NCI-H2081 (cell line): ENCODE measurements at places on chromosomes 4 and X.

- DNase-seq: no peak
These were observed 163.1 kb upstream of the MID1 start for GRCh38 chrX:10783451-10783995.

- no peak for DNase-seq
These were observed 322.1 kb downstream of the CBLL2 start for GRCh38 chrX:22594766-22595165.

DNA sequence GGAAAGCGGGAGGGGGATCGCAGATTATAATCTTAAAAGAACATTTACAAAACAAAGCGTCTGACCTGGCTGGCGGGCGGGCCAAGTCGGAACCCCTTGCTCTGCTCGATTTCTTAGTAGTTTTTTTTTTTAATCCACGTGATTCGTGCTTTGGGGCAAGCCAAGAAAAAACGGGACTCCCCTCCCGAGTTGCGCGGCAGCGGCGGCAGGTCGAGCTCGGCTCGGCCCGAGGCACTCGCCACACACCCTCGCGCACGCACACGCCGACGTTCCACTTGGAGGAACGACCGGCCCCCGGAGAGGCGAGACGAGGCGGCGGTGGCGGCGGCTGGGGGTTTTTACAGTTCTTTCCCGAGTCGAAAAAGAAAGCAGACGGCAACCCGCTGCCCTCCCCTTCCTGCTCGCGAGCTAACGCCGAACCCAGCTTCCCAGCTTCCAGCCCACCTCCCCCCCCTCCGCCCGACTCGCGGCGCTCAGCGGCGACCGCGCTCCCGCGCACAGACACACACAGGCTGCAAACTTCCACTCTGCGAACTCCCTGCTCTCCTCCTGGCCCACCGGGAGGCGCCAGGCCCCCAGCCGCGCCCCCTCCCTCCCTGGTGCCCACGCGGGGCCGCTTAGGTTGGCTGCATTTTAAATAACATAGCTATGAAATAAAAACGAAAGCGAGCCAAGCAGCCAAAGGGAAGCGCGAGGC lies 1.2 kb downstream of the BCOR start:
- no peak for DNase-seq

DNA sequence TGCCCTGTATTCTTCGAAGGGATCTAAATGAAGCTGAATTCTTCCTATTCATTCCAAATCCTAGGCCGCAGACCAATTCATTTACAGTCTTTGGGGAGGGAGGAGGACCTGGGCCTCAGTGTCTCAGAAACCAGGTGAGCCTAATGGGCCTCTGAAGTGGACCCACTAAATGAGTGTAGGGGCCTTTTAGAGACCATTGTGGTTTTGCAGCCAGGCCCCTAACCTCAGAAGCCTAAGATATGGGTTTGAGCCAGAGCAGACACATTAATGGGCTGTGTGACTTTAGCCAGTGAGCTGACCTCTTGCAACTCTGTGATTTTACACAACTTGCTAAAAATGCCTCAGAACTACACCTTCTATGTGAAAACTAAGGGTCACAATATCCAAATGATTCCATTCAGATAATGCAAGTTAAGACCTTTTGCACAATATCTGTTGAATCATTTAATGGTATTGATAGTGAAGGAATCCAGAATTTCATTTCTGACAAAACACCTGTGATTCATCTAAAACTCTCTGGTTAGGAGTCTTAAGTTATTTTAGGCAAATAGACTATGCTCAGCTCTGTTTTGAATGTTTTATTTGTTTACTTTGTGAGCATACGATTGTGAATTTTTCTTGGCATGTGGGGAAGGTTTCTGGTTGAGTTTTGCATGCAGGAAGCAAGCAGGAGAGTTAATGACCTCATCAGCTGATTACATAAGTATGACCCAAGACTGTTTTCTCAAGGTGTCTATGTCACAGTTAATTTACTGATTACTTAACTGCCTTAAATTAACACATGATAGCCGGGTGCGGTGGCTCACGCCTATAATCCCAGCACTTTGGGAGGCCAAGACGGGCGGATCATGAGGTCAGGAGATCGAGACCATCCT lies 75.0 kb downstream of the EVC start:
- DNase-seq: no peak

DNA sequence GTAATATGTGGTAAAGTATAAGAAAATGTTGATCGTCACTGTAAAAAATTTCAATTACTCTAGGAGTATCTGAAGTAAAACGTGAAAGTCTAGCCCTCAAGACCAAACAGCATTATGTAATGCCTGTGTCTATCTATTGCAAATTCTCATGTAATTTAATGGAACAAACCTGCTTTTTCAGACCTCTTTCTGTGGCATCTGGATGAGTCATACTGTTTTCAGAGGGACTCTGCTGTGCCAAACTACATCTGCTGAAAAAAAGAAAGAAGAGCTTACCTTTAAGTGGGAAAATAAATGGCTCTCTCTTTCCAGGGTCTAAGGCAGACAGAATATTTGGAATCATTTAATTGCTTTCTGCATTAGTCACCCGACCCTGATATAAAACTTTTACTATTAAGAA lies 89.8 kb upstream of the ARMCX2 start:
- DNase-seq: no peak

DNA sequence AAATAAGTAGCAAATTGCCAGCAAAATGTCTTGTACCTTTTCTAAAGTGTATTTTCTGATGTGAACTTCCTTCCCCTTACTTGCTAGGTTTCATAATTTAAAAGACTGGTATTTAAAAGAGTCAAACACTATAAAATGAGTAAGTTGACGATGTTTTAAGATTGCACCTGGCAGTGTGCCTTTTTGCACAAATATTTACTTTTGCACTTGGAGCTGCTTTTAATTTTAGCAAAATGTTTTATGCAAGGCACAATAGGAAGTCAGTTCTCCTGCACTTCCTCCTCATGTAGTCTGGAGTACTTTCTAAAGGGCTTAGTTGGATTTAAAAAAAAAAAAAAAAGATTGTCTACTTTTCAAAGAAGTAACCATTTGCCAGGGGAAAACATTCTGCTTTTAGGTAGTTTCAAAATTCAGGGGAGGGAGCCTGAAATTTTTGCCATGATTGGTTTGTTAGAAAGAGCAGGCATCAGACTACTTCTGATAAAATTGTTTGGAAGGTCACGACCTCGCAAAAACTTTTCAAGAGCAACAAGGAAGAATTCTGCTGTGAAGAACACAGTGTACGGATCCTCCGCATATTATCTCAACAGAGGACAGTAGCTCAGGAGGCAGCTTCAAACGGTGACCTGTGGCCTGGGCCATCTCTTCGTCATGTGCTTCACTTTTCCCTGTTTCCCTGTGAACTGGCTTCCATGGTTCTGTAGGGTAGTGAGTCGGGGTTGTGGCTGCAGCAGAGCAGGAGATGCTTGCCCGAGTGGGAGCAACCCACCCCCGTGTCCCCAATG lies 66.1 kb downstream of the CDS1 start:
- DNase-seq: peak; percentile 30

DNA sequence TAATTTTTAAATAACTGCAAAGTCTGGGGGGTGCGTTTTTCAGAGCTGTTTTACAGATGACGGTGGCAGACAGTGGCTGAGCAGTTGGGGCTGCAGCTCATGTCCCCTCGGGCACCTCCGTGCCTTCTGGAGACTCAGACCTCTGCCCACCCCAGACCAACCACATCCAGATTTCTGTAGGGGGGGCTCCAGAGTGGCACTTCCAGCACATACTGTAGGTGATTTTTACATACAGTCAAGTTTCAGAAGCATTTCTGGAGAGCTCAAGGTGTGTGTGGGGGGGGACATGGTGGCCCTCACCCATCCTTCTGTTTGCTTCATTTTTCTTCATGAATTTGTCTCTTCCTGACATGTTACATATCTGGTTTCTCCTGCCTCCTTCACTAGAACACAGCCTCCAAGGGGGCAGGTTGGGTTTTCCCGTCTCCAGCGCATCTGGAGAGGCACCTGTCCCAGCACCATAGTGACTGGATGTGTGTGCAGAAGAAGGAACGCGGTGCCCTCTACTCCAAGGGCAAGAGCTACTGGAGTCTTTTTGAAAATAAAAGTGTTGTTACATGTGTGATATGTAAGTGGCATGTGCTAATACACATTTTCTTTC lies 37.5 kb downstream of the TMEM271 start:
- no peak for DNase-seq

DNA sequence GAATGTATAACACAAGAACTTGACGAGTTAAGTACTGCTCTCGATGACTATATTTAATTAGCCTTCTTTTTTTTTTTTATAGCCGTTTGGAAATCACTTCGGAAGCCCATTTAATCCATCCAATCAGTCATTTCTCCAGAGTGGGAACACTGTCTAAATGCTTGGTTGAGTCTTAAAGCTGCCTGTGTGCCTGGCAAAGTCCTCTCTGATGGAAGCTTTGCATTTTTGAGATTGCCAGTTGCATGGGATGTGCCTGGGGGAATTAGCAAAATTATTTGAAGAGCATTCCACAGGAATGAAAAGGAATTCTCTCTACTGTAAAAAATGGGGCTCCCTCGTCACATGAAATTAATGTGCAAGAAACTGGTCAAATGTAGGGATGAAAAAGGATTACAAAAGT lies 398.8 kb upstream of the RPS6KA3 start:
- no peak for DNase-seq

DNA sequence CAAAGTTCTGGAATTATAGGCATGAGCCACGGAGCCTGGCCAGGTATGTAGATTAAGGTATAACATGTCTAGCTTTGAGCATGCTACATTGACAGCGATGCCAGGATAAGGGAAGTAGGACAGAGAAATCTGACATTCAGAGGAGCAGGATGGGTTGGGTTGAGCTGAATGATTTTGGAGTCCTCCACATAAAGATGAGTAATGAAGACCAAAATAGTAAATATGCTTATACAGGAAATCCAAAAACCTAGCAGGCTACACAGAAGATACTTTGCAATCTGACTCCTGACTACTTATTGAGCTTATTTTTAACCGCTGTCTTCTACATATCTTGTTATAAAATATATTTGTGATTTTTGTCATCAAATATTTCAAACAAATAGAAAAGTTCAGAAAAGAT lies 69.7 kb downstream of the PDGFC start:
- no peak for DNase-seq

GRCh38 chrX:103792916-103793544 lies 16.4 kb downstream of the PLP1 start:
- DNase-seq: no peak

DNA sequence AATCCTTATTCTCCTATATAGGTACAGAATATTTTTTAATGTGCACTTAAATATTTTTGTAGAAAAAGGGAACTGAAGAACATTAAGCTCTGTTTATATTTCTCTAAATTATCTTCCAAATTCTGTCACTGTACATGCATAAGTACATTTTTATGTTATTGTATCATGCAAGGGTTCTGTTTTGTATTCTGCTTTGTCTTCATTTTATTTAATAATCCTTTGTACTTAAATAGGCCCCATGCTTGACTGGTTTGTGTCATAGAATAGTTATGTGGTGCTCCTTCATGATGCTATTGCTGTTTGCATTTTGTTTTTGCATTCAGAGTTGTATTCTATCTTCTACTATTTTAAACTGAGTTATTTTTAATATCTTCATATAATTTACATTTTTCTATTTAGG lies 111.9 kb upstream of the EDNRA start:
- DNase-seq: no peak

GRCh38 chr4:104235967-104236366 lies 258.7 kb downstream of the CXXC4 start:
- no peak for DNase-seq

DNA sequence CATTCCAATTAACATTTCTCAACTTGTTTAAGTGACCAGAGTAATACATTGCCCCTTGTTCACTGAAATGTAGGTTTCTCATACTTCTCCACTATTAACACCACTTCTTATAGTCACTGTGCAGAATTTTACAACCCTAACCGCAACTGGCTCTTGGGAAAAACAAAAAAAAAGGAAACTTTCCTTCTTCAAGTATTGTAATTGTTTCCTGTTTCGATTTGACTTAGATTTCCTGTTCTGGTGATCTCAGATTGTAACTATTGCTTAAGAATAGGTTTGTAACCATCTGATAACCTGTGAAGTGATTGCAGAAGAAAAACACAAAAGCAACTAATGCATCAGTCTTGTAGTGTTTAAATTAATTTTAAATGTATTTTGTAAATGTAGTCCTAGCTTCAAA lies 594.7 kb upstream of the GALNT7 start:
- DNase-seq: no peak

- no peak for DNase-seq
These were observed 140.9 kb downstream of the STIM2 start for GRCh38 chr4:27001398-27002164.

DNA sequence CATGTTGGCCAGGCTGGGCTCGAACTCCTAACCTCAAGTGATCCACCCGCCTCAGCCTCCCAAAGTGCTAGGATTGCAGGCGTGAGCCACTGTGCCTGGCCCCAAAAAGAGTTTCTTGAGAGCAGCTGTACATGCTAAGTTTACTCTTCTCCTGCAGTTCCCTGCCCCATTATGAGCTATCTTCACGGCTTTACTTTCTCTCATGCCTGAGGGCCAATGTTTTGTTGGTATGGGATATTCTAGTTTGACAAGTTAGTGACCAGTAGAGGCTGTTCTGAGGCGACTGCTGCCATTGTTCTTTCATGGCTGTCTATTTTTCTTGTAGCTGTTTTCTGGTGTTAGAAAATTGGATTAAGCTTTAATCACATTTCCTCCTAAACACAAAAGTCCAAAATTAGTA lies 78.0 kb upstream of the STX18 start:
- DNase-seq: no peak

- DNase-seq: no peak
These were observed 57.7 kb upstream of the EDNRA start for GRCh38 chr4:147423229-147423628.
